ENCODE measurements at places on chromosomes 6 and 20.

DNA sequence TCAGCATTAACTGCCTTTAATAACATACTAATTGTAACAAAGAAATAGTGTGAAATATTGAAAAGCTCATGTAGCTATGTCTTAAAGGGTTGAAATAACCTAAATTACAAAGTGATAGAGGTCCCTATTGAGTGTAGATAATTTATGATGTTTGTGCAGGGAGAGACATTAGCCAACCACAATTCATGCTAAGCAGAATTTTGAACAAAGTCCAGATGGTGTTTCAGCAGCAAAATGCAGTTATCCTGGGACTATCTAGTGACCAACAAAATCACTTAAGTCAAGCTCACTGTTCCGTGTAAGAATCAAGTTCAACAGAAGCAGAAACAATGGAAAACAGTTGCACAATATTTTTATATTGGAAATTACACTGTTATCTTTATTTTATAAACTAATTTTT is 218.5 kb downstream of the SIM1 start:
- DNase-seq, result no peak

- no peak for DNase-seq
These were observed 502 bp downstream of the DXO start for GRCh38 chr6:31971279-31971992.

DNA sequence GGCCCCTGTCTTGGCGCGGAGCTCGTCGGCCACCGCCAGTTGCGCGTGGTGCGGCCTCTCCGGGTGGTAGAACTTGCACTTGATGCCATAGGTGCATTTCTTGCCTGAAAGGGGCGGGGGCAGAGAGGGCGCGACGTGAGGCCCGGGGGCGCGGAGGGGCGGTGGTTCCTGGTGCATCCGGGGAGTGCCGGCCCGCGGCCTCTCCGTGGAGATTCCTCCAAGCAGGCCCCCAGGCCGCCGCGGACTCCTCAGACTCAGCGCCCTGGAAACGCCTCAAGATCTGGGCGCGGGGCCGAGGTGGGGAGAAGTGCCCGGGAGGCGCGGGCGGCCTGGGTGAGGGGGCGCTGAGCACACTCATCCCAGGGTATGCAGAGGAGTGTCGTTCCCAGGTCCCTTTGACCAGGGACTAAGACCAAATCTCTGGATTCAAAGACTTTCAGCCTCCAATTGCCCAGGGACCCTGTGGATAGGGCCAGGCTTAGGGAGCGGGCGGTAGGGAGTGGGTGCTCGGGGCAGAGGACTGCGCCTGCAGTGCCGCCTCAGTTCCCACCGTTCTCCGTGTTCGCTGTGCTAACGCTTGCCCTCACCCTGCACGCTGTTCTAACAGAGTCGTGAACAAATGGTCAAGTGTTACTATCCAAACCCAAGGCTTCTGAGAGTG is 33.3 kb downstream of the ZC3H12D start:
- DNase-seq, result no peak

GRCh38 chr6:138572885-138573284 is 73.6 kb upstream of the NHSL1 start:
- no peak for DNase-seq

Data from NB4 (cell line).